ENCODE measurements at places on chromosomes 5 and 9.

GRCh38 chr5:32710550-32711361 lies at the start of gene NPR3:
Gene NPR3, plus strand, starts transcription at chr5:32711321. Its CDS starts 456 bp downstream, at chr5:32711777.
- DNase-seq = no peak

DNA sequence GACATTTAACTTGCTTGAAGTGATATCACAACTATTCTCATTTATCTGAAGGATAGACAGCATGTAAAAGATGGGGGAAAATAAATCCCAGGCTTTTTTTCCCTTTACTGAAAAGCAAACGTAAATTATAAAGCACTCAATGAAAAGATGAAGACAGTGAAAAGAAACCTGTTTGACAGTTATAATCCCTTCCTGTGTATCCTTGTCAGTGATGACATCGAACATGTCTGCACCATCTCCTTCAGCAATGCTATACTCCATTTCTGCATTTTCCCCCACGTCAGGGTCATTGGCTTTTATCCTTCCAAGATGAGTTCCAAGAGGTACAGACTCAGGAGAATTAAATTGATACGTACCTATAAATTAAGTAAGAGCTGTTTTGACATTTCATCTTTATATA lies 134.9 kb downstream of the CDH9 start:
- DNase-seq = no peak

GRCh38 chr5:54601411-54602230 lies 84.1 kb downstream of the SNX18 start:
- no peak for DNase-seq

DNA sequence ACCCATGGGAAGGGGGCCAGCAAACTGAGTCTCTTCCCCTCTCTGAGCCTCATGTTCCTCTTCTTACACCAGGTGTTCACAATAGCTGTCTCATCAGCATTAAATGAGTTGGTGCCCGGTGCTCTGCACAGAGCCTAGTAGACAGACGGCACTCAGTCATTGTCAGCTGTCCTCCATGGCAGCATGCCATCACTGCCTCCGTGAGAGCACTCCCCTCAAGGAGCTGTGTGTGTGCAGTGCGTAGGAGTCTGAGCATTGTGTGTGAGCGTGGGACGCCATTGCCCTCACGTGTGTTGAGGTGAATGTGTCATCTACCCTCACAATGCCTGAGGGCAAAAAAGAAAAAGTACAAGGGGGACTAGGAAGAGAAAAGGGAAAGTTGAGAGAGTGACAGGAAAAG lies 536.5 kb downstream of the CDK5RAP2 start:
- DNase-seq = no peak

GRCh38 chr5:37940931-37941623 lies 101.2 kb upstream of the GDNF start:
- no peak for DNase-seq

DNA sequence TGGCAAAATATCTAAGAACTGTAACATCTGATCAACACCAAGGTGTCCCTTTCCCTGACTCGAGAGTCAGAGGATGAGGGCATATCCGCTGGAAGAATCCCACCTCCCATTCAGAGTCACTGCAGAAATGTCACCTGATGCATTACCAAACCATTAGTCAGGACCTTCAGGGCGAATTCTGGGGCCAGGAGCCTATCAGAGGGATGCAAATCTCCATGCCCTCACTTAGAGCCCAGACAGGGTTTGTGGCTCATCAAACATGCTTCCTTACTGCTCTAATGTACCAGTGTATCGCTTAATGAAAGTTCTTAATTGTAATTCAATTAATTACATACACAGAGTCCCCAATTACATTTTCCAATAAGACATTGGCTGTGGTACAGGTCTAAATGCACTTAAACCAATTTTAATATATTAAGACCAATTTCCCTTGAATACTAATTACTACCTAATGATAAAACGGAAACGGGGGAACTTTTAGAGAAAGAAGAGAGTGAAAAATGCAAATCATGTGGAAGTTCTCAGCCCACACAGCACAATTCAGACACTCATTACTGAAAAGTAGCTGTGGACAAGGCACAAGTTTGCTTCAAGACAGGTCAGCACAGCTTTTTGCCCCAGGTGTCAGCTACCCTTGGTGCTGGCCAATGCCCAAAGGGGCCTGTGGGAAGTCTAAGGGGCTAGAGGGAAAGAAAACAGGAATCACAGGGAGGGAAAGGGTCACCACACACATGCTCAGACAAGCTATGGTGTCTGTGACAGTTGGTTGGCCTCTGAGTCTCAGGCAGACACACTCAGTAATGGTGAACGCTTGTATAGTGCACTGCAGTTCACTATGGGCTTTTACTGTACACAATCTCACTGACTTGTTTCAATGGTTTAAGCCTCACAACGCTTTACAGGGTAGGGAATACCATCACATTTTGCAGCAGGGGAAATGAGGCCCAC lies 211.6 kb downstream of the MAPKAP1 start:
- no peak for DNase-seq

DNA sequence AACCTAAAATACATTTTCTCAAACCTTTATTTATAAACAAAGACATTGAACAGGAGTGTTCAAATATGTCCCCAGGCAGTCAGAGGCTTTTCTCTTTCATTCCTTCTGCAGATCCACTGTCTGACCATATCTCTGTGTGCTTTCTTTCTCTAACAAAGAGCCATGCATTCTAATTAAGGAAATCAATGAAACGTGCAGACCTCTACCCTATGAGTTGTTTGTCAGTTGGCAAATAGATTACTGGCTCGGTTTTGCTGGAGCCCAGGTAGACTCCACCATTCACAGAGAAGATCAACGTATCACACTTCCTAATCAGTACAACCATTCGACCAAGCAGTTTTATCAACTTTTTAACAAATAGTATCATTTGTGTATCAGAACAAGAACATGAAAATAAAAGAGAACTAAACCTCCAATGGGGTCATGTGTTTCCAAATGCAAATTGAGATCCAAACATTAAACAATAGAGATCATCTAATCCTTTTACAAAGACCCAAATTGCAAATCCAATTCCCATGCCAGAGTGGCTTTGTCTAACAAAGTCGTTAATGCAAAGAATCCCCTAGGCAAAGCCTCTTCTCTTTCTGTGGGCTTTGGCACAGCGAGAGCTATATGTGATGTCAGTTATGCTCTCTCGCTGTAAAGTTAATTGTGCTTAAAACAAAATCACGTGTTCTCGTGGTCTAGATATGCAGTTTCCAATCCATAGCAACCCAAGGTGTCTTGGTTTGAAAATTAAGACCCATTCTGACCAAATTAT lies 16.8 kb downstream of the KLF4 start:
- DNase-seq = no peak

- no peak for DNase-seq
These were observed 23.4 kb downstream of the LURAP1L start for GRCh38 chr9:12798066-12798770.

DNA sequence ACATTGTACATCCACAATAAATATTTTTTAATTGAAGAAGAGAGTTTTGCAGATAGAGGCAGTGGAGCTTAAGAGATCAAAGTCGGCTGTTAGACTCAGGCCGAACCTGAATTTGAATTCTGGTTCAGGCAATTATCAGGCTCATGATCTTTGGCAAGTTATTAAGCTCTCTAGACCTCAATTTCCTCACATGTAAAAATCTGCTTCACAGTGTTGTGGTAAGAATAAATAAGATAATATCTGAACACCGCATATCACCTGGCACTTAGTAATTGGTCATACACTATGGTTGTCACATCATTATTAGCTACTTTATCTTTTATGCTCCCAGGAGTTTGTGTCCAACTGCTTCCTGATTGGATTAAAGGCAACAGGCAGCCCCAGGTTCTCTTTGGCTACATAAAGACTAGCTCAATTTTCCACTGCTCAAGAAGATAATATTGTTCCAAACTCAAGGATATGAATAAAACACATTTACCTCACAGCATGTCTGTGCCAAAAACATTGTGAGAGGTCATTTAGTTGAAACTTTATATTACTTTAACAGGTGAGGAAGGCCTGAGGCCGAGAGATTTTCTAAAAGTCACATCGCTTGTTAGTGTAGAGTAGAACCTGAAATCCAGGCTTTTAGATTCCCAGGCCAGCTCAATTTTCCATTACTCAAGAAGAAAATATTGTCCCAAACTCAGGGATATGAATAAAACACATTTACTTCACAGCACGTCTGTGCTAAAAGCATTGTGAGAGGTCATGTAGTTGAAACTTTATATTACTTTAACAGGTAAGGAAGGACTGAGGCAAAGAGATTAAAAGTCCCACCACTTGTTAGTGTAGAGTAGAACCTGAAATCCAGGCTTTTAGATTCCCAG lies 289.2 kb upstream of the PTGER4 start:
- DNase-seq = no peak

DNA sequence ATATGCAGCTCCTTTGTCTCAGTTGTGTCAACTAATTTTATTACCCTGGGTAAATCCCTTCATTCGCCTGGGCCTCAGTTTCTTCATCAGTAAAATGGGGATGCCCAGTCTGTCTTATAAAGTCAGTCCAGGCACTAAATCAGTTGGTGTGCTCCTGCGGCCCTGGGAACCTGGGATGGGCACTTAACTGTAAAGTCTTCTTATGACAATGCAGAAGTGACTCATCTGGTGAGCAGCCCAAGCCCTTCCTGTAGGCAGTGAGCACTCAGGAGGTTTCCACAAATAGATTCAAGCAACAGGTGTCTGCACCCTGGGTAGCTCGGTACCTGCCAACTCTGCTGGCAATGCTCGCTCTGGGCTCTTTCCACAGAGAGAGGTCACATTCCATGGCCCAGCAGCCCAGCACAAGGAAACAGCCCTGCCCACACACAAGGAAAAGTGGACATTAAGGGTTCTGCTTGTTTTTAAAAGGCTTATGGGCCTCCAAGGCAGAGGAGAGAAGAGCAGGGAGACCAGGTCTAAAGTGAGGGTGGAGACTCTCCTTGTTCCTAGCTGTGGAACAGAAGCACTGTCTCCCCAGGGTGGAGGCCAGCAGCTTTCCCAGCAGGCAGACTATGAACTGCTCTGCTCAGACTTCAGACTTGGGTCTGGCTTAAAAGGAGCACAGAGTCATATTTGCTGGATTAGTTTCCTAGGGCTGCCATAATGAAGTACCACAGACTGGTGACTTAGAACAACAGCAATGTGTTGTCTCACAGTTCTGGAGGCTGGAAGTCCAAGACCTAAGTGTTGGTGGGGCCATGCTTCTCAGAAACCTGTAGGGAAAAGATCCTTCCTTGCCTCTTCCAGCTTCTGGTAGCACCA lies 89.7 kb upstream of the ADRA1B start:
- DNase-seq = no peak

- no peak for DNase-seq
These were observed 470.6 kb downstream of the CCDC171 start for GRCh38 chr9:16023446-16023845.

DNA sequence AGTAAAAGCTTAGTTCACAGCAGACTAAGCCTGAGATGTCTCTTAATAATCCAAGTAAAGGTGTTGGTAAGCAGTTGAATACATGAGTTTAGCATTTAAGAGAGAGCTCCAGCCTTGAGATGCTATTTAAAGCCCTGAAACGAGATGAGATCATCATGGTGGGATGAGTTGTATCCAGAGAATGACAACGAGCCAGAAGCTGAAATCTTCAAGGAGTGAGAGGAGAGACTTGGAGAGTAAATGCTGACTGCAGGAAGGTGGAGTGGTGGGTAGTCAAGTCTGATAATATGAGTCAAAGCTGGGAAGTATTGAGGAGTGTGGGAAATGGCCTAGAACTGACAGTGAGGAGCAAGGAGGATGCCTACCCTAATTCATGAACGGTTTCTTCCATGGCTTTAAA lies 53.7 kb downstream of the PLAC8L1 start:
- no peak for DNase-seq

- no peak for DNase-seq
These were observed 36.2 kb upstream of the ANKRD55 start for GRCh38 chr5:56269216-56269927.

GRCh38 chr9:121976751-121977150 lies 116.4 kb downstream of the TTLL11 start:
- DNase-seq = no peak

DNA sequence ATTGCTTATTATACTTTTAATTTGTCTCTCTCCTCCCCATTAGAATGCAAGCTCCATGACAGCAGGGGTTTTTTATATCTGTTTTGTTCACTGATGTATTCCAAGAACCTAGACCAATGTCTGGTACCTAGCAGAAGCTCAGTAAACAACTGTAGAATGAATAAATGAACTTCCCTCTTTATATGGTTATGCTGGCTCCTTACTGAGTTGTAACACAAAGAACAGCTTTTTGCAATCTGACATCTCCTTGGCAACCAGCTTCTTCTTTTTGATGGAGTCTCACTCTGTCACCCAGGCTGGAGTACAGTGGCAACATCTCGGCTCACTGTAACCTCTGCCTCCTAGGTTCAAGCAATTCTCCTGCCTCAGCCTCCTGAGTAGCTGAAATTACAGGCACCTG lies 13.6 kb downstream of the TRMO start:
- DNase-seq = no peak

DNA sequence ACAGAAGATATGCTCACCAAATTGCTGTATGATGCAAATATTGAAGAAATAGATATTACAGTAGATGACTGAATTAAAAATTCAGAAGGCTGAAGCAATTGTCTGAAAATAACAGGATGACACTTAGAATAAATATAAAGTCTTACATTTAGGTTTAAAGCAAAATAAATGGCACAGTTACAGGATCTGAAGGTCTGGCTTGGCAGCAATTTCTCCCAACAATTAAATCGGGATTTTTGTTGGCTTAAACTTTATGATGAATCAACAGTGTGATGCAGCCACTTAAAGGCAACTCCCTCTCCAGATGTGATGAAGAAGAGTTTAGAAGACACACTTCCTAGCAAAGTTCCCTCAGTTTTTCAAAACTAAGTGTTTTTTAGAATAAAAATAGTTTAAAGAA lies 80.5 kb downstream of the NREP start:
- DNase-seq = no peak

DNA sequence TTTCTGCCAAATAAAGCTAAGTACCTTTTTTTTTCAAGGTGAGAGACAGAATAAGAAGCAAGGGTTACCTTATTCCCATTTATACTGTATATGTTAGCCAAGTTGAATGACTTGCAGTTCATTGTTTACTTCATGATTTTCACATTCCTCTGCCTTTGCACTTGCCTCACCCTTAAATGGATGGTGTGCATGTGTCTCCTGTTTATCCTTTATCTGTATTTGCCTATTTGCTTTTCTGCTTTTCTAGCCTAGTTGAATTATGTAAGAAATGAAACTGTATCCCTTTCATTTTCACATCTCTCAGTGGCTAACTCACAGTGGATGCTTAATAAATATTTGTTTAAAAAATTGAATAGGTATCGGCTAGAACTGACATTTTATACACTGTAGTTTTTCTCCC lies 200.8 kb upstream of the ST8SIA4 start:
- no peak for DNase-seq

DNA sequence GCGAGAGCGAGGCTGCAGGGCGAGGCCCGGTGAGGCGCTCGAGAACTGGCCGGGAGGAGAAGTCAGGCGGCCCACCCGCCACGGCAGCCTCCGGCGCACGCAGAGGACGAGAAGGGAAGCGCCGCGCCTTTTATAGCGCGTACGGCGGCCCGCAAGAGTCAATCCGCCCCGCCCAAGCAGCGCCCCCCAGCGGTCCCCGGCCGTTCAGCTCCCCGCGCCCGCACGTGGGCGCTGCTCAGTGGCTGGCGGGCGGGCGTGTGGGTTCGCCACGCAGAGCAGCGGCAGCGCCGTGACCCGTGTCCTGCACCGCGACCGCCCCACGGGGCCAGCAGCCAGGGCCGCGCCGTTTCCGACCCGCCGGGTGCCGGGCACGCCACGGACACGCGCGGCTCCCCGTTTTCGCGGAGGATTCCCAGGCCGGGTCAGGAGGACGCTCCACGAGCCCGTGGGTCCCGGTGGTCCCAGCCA lies 14.6 kb downstream of the LCN10 start:
- DNase-seq = peak; percentile 88

All from T-cell (primary cell).